ENCODE measurements at places on chromosomes 5 and 9.
A peak's percentile ranks its signal among the peaks of the same experiment; 100 is the strongest.

- H3K4me3 ChIP-seq = peak overlapping the region; percentile 67
- no peak overlapping the region for H3K27ac ChIP-seq
- H3K27me3 ChIP-seq = peaks cover 15% of the 10 kb centered on the region
- no peak for DNase-seq
- peaks cover 7% of the 10 kb centered on the region for H3K4me1 ChIP-seq
Measured at GRCh38 chr9:130446101-130446861, 1.5 kb downstream of the ASS1 start.

DNA sequence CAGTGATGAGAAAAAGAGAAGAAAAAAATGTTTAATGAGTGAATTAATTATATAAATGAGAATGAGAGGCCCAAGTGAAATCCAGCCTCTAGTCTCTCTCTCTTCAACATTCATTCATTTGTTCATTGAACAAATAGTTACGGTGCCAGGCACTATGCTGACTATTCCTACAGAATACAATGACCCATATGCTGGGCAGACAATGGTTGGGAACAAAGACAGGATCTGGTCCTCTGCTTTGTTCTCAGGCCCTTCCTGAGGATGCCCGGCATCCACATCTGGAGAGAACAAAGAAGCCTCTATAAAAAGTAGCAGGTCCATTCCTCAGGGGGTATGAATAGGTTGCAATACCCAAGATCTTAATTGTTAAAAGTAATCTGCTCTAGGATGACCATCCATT, 6.9 kb downstream of the ADAM19 start:
- no peak for DNase-seq
- peaks cover 80% of the 10 kb centered on the region for H3K36me3 ChIP-seq
- H3K4me1 ChIP-seq = peaks cover 79% of the 10 kb centered on the region
- peak overlapping the region; percentile 71 for H3K4me3 ChIP-seq
- H3K27ac ChIP-seq = peak overlapping the region; percentile 93

DNA sequence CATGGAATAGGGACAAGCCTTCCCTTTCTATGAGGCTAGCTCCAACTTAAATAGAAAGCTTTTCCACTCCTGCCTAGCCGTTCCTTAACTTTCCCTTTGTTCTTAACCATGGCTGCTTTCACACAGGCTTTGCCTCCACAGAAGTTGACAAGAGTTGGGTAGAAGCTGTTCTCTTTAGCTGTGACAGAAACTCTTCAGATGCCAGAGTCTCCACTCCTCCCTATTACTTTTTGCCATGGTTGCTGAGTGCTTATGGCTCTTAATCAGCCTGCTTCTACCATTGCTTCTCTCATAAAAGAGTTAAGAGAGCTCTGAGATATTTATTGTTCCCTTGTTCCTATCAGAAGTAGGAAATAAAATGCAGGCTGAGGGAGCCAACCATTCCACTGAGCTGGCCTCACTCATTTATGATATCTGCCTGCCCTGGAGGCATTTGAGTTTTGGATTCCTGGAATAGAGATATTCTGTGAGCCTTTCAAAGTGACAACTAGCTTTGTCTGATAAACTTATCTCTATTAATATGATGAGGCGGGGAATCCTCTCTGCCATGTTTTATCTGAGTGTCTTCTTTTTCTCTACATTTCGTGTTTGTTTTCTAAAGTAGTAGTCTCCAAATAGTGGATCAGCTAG, 162.6 kb downstream of the DMAC1 start:
- H3K4me1 ChIP-seq = no peaks in the 10 kb centered on the region
- no peak overlapping the region for H3K27ac ChIP-seq
- no peaks in the 10 kb centered on the region for H3K36me3 ChIP-seq
- peaks cover 19% of the 10 kb centered on the region for H3K27me3 ChIP-seq

DNA sequence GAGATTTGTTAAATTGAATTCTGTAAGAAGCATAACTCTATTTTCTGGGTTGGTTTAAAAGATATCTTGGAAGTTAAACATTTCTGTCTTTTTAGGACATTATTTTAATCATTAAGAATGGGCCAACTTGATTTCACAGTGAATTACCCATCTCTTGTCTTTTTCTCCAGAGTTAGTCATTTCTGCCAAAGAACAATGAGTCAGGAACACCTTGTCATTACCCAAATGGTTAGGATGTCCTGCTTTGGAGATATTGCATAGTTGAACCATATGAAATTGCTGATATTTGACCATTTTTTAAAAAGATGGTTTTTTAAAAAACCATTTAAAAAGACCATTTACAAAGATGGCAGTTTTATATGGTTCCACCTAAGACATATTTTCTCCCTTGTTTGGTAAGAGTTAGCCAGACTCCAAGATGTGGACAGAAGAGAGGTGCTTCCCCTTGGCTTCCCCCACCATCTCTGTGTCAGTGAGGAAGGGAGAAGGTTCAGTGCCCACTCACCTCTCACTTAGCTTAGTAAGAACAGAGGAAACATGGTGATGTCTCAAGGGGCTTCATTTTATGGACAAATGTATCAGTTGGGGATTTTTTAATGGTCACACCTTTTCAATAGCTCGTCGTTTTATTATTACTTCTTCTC, 103.0 kb downstream of the PCSK1 start:
- no peaks in the 10 kb centered on the region for H3K4me1 ChIP-seq
- H3K4me3 ChIP-seq = no peak overlapping the region
- no peak for DNase-seq
- H3K27me3 ChIP-seq = peaks cover 6% of the 10 kb centered on the region

DNA sequence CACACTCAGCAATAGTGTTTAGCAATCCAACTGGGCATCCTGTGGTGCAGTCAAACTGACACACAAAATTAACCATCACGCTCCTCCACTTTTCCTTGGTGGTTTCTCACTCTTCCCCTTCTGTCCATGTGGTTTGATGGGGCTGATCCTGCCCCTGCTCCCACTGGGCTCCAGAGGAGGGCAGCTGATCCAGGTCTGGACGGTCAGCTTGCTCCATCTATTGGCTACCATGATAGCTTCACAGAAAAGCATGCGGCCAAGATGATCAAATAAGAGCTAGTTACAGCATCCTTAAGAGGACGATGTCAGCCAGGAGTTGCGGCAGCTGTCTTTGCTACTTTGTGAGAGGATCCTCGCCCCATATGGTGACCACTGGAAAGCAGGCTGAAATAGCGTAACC, 29.6 kb upstream of the RANBP17 start:
- no peak overlapping the region for H3K4me3 ChIP-seq
- no peak for DNase-seq
- H3K27me3 ChIP-seq = peaks cover 1% of the 10 kb centered on the region

DNA sequence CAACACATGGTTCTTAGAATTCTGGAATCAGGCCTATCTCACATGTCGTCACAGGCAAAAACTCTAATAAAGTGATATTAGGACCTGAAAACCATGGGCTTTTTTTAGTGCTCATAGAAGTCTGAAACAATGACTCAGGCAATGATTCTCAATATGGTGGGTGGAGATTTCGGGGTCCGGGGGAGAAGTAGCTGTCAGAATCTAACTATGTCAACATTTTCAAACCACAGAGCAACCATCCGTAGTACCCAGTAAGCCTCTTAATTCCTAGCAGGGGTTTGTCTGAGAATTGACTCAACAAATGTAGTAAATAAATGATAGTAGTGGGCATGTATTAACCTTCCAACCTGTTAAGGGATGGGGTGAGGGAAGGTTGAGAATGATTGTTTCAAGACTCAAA, 2.6 kb downstream of the AMACR start:
- peaks cover 33% of the 10 kb centered on the region for H3K4me1 ChIP-seq
- peaks cover 15% of the 10 kb centered on the region for H3K36me3 ChIP-seq
- DNase-seq = no peak
- no peaks in the 10 kb centered on the region for H3K27me3 ChIP-seq
- no peak overlapping the region for H3K27ac ChIP-seq

DNA sequence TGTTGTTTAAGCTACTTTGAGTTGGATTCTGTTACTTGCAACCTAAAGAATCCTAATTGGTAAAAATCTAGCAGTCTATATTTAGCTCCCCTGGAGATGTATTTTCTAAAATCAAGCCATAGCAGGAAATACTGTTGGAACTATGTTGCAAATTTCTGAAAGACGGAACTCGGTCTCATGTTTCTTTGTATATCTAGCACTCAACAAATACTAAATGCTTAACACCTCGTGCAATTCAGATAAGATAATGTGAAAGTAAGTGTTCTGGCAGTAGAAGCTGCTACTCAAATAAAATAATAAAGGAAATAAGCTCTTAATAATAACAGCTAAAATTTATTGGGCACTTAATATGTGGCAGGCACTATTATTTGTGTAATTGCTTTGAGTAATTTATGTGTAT, 10.9 kb upstream of the PRELID2 start:
- no peak overlapping the region for H3K4me3 ChIP-seq
- H3K27ac ChIP-seq = no peak overlapping the region
- no peaks in the 10 kb centered on the region for H3K4me1 ChIP-seq
- no peak for DNase-seq

DNA sequence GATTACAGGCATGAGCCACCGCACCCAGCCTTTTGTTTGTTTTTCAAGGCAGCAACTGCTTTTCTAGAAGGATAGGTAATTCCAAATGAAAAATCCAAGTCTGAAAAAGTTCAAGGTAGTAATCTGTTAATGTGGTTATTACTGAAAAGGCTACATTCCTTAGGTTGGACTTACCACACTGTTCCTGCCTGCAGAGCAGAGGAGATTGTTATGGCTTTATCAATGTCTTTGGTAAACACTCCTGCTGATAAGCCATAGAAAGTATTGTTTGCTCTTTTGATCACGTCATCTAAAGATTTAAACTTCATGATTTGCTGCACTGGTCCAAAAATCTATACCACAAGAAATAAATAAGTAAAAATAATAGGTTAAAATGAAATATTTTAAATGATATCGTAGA, 43.4 kb downstream of the ALDH1A1 start:
- no peak overlapping the region for H3K27ac ChIP-seq
- H3K4me1 ChIP-seq = no peaks in the 10 kb centered on the region
- no peaks in the 10 kb centered on the region for H3K36me3 ChIP-seq
- H3K4me3 ChIP-seq = no peak overlapping the region
- no peaks in the 10 kb centered on the region for H3K27me3 ChIP-seq

GRCh38 chr5:41334758-41335157, 121.4 kb upstream of the C6 start:
- no peaks in the 10 kb centered on the region for H3K4me1 ChIP-seq
- no peaks in the 10 kb centered on the region for H3K27me3 ChIP-seq
- no peaks in the 10 kb centered on the region for H3K36me3 ChIP-seq
- no peak for DNase-seq
- no peak overlapping the region for H3K27ac ChIP-seq

Measured in activated T-helper 1 cell treated with anti-CD3 and anti-CD28 coated beads, Interleukin-12 subunit alpha, Interleukin-12 subunit beta, Interleukin-2, Interleukin-4 antibody, amounts not matched to agents 30 ng/mL and 10 ng/mL and 1 ng/mL, durations not matched to agents 14 hours and 24 hours and 36 hours (primary cell).